H7 (cell line): ENCODE measurements at places on chromosomes 6 and 20. TPM values are rescaled to one million over a fixed set of nuclear protein-coding genes. Genes with fewer than 3 reads are reported as not detected.

Gene AIF1
- 0.48 and 1.4 TPM in 2 replicates for total RNA-seq

Gene PRKN
- 0.26 and 0.90 TPM in 2 replicates for total RNA-seq

Gene IYD
- total RNA-seq, result not detected in 2 replicates

Gene IGF2R
- total RNA-seq, result 27.9 and 29.4 TPM in 2 replicates

Gene DDX43
- 0.07 and 0.15 TPM in 2 replicates for total RNA-seq

Gene MAP3K7
- 35.2 and 46.8 TPM in 2 replicates for total RNA-seq

Gene GABRR1
- 0.07 and 0.10 TPM in 2 replicates for total RNA-seq

Gene PSORS1C1
- total RNA-seq, result 0.10 TPM in 1 of 2 replicates, not detected in the other

Gene CCN6
- not detected in 2 replicates for total RNA-seq

Gene COL20A1
- 0.17 and 0.70 TPM in 2 replicates for total RNA-seq

DNA sequence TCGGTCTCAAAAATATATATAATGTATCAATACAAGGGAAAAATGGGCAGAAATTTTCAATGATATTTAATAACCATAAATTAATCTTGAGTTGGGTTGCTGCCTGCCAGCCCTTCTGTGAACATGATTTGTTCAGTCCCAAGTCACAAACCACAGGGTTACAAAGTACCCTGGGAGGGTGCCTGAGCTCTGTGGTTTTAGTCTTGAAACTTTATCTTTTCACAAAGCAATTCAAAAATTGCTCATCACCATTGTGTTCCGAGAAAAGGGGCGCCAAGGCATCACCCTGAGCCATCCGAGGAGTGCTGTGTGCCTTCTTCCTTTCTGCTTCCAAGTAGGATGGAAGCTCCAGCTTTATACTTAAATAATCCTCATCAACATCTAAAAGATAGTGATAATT, 141.6 kb upstream of the AKAP12 start:
- DNase-seq, result no peak

- no peak for DNase-seq
These were observed 743.3 kb downstream of the CD109 start for GRCh38 chr6:74439123-74439811.

DNA sequence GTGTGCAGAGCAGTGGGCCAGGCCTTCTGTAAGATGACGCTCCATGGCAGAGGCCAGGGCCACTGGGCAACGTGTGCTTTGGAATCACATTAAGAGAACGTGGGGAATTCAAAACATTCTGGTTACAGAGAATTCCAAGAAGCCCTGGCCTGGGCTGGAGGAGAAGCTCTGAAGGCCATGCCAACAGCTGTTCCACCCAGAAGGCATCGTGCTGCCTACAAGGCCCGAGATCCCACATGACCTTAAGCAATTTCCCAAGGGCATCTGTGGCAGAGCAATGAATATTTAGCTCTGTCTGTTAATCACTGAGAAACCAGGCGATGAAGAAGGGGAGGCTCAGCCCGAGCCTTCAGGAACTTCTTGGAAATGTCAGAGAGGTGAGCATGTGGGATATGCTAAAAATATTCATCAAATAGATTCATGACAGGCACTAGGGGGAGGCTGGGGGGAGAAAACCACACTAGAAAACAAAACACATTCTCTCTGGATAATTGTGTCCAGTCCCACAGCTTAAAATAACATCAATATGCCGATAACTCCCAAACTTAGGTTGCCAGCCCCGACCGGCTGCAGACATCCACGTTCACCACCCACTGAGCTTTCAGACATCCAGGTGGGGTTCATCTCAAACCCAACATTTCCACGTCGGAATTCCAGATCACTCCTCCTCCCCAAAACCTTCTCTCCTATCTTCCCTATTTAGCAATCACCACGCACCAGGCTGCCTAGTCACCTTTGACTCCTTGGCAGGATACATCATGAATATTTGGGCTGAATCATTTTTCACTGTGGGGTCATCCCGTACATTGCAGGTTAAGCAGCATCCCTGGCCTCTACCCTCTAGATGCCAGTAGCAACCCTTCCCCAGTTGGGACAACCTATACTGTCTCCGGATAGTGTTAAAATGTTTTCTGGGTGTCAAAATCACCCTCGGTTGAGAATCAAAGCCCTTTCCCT, 6.6 kb downstream of the SULF2 start:
- DNase-seq, result no peak

- DNase-seq, result no peak
These were observed 520.5 kb upstream of the ADGRB3 start for GRCh38 chr6:68114463-68115047.

DNA sequence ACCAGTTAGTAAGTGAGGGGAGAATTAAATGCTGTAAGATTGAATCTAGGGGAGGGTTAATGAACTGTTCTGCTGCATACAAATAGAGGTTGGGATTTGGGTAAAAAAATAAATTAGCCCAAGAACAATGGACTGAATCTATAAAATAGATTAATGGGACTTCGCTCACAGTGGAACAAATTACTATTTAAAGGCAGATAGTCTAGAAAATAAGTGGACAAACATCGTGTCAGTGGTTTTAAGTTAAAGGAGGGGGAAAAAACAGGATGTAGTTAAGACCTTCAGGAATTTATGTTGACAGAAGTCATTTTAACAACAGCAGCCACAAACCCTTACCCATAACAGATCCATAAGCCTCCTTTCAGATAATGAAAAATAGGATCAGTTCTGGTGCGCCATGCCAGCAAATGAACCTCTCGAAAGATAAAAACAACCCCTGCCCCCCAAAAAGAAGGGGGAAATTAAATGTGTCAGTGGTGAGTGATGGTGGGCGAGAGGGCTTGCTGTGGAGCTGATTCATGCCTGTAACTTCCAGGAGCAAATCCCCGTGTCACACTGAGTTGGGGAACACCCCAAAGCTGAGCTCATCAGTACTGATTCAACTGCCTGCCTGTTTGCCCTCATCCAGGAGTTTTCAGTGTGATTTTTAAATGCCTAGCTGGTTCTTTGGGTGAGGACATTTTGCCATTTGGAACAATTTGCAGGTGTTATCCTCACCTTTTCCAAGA, 86.8 kb downstream of the PPP1R14C start:
- DNase-seq, result no peak

DNA sequence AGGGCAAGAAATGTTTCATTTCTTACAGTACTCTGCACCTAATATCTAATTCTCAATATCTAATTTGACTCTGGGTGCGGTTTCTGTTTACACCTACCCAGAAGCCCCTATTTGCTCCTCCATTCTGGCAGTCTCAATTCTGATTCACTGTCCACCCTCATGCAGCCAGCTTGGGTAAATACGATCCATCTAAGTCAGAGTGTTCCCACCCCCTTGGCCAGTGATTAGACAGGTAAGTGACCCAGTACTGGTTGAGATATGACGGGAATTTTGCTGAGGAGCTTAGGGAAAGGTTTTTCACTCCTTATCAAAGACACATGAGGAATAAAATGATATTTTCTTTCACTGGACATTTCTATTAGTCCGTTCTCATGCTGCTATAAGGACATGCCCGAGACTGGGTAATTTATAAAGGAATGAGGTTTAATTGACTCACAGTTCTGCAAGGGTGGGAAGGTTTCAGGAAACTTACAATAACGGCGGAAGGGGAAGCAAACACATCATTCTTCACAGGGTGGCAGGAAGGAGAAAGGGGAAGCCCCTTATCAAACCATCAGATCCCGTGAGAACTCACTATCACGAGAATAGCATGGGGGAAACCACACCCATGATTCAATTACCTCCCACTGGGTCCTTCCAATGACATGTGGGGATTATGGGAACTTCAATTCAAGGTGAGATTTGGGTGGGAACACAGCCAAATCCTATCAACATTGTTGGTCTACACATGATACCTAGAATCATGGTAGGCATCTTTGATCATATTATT, 29.4 kb downstream of the GLO1 start:
- no peak for DNase-seq

DNA sequence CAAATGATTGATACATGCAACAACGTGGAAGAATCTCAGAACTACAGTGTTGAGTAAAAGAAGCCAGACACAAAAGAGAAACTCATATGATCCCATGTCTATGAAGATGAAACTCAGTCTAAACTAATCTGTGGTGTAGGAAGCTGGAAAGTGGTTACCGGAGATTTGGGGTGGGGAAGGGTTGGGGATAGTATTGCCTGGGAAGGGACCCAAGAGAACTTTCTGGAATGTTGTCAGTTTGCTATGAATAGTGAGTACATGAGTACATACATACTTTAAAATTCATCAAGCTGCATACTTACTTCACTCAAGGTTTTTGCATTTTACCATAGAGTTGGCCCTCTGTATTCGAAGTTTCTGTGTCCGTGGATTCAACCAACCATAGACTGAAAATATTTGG, 106.0 kb downstream of the SAMD5 start:
- DNase-seq, result no peak

- DNase-seq, result no peak
These were observed 61.6 kb downstream of the RPRD1B start for GRCh38 chr20:38095017-38095686.

DNA sequence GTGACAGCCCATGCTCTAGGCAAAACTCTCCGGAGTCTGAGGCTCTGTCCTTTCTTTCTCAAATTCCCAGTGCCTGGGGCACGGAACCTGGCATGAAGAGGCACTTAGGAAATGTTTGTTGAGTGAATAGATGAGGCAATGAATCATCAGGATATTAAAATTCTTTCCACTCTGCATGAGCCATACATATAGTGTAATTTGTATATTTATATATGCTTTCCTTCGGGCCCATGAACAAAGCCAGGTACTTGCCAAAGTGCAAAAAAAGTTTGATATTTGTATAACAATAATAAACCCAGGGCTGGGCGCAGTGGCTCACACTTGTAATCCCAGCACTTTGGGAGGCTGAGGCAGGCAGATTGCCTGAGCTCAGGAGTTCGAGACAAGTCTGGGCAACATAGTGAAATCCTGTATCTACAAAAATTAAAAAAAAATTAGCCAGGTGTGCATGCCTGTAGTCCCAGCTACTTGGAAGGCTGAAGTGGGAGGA, 212.3 kb upstream of the ZNF217 start:
- no peak for DNase-seq

GRCh38 chr6:139939189-139939979, 564.9 kb upstream of the CITED2 start:
- DNase-seq, result peak; percentile 45

GRCh38 chr20:25139029-25139705, 56.3 kb upstream of the ENTPD6 start:
- DNase-seq, result peak; percentile 67

GRCh38 chr6:106617302-106617701, 12.0 kb downstream of the RTN4IP1 start:
- DNase-seq, result no peak

DNA sequence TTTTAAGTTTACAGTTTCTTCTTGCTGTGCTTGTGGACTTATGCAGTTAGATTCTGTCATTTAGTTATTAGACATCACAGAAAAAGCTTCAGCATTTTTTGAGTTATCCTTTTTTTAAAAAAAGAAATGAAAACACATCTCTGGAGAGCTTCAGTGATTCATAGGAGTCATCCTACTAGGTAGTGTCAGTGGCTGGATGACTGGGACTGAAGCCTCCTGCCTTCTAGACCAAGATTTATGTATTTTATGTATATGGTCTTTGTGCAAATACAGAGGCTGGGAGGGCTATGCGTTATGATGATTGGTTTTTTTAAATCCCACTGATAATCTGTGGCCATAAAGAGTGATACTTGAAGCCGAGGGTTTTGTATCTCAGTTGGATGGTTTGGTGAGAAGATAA, 125.9 kb upstream of the JAG1 start:
- DNase-seq, result no peak

DNA sequence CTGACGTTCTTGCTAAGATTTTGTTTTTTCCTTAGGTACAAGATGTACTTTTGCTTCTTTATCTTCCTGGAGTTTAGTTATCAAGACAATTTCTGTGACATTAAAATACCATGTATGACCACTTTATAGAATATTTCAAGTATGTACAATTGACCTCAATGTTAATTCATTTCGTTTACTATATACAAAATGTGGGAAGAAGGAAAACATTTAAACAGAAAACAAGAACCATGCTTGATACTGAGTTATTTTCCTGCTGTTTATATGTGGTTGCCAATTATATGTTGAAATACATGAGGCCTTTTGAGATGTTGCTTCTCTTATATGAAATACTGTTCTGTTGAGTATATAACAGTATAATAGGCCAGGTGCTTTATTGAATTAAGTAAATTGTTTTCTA, 184.3 kb downstream of the JARID2 start:
- DNase-seq, result no peak

DNA sequence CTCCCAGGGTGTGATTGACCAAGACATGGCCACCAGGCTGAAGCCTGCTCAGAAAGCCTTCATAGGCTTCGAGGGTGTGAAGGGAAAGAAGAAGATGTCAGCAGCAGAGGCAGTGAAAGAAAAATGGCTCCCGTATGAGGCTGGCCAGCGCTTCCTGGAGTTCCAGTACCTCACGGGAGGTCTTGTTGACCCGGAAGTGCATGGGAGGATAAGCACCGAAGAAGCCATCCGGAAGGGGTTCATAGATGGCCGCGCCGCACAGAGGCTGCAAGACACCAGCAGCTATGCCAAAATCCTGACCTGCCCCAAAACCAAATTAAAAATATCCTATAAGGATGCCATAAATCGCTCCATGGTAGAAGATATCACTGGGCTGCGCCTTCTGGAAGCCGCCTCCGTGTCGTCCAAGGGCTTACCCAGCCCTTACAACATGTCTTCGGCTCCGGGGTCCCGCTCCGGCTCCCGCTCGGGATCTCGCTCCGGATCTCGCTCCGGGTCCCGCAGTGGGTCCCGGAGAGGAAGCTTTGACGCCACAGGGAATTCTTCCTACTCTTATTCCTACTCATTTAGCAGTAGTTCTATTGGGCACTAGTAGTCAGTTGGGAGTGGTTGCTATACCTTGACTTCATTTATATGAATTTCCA, 4.6 kb upstream of the SNRNP48 start:
- no peak for DNase-seq

GRCh38 chr20:44656448-44656847, 4.9 kb upstream of the ADA start:
- DNase-seq, result peak; percentile 57
